Fibroblast of lung (primary cell): ENCODE measurements at places on chromosomes 2 and 18.
A peak's percentile ranks its signal among the peaks of the same experiment; 100 is the strongest.

GRCh38 chr2:21429747-21430146 is 306.0 kb downstream of the TDRD15 start:
- no peak for DNase-seq

DNA sequence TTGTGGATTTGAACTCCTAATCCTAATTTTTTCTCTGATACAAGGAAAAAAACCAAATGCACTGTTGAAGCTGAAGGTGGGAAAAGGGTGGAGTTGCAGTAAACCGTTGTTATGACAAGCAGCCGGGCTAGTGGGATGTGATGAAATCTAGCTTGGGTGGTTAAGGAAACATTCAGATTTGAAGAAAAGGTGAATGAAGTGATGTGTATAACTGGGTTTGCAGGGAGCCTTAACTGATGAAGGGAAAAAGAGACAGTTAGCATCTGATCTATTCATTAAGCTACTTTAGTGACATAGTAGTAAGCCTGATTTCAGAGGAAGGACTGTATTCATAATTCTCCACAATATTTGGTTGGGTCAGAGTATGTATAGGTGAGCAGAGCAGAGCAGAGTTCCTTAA is 3.5 kb downstream of the EML6 start:
- DNase-seq: no peak

DNA sequence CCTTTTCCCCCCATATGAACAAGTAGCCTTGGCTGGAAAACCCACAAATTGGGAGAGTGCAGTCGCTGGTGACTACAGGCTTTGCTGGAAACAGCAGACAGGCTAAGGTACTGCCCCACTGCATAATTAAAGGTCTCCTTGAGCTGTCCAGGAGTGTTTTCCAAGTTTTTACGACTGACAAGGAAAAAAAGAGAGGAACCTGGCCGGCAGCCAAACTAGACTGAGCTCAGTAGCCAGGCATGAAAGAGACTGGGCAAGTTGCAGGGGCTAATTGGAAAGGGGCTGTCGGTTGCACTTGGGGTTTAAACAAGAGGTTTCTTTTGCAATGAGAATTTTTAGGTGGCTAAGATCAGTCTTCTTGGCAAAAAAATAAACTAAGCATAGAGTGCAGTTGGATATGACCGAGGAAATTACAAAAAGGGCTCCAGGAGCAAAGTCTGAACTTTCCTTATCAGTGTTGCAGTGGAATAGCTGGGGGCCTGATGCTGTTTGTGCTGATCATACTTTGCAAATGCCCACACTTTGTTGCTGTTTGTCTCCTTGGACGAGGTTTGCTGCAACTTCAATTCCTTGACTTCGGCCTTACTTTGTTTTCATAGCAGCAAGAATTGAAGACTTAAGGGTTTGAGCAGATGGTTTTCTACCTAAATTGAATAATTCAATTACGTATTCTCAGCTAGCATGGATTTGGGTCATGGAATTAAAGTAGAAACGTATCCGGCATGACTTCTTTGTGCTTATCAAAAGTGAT is 2.1 kb downstream of the GULP1 start:
- peak; percentile 83 for DNase-seq

DNA sequence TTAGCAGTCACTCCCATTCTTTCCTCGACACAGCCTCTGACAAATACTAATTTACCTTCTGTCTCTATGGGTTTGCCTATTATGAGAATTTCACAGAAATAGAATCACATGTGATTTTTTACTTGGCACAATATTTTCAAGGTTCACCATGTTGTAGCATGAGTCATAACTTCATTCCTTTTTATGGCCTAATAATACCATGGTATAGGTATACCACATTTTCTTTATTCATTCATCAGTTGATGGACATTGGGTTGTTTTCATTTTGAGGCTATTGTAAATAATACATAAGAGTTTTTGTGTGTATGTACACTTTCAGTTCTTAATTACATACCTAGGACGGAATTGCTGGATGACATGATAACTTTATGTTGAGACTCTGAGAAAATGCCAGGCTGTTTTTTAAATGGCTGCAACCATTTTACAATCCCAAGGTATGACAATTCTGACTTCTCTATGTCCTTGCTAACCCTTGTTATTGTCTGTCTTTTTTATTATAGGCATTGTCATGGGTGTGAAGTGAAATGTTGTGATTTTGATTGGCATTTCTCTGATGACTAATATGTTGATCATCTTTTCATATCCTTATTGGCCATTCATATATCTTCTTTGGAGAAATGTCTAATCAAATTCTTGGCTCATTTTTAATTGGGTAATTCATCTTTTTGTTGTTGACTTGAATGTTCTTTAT is 87.9 kb downstream of the IRS1 start:
- no peak for DNase-seq

DNA sequence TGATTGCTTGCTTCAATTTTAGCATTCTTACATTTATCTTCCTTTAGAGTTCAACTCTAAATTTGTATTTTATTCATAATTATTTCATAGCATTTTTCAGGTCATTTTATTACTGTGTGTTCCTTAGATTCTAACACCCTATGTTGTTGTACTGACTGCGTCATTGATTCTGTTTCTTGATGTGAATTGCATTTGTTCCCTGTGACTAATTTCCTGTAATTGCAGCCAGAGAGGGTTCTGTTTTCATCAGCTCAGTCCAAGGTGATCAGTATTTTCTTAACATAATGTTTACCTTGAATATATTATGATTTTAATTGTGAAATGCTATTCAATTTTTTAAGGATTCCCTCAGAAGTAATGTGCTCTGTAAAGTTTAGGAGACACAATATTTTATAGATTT is 970.2 kb upstream of the PIK3C3 start:
- DNase-seq: peak; percentile 29

DNA sequence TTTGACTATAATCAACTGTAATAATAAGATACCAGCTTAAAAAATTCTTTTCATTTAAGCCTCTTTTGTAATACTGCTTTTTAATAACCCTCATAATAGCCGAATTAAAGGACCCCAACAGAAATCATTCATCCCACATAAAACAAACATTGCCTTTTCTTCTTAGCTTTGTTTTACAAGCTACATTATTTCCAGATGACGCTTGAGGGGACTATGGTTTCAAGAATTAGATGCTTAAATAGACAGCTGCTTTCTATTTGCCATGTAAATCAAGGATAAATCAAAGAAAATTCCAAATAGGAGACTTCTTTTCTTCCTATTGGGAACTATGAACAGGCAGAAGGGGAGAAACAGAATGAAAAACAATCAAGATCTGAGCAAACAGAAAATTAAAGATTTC is 200.7 kb upstream of the SMAD7 start:
- no peak for DNase-seq

- no peak for DNase-seq
Measured at GRCh38 chr2:11422901-11423435, 43.0 kb downstream of the E2F6 start.

DNA sequence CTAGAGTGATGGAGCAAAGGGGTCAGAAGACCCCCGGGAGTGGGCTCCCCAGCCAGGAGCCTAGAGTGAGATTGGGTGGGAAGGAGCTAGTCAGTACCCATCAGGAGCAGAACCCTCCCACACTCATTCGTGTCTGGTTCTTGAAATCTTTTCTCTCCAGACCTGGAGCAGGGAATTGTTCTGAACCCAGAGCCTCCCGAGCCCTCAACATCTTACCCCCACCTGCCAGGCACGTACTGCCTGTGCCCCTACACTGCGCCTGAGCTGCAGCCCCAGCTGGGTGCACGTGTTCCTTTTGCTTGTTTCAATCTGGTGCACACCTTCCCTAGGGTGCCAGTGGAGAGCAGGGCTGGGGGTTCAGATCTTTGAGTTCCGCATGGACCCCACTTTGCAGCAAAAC is 52.6 kb downstream of the BCL2L11 start:
- no peak for DNase-seq

DNA sequence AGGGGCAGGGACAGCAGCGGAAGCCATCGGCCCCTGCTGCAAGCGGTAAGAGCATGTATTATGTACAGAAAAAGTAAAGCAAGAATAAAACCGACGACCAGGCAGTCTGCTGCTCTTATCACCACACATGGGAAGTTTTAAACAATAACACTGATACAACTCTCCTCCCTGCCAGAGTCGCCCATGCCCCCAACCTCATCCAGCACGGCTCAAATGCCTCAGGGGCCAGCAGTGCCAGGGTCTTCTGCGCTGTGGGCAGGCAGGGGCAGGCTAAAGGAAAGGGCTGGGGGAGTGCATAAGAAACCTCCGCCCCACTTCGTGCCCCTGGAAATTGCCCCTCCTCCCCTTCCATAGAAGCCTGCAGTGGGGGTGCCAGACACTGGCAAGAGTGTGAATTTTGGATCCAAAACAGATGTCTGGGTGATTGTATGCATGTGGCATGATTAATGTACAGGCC is 10.1 kb downstream of the TEX51 start:
- DNase-seq: no peak

DNA sequence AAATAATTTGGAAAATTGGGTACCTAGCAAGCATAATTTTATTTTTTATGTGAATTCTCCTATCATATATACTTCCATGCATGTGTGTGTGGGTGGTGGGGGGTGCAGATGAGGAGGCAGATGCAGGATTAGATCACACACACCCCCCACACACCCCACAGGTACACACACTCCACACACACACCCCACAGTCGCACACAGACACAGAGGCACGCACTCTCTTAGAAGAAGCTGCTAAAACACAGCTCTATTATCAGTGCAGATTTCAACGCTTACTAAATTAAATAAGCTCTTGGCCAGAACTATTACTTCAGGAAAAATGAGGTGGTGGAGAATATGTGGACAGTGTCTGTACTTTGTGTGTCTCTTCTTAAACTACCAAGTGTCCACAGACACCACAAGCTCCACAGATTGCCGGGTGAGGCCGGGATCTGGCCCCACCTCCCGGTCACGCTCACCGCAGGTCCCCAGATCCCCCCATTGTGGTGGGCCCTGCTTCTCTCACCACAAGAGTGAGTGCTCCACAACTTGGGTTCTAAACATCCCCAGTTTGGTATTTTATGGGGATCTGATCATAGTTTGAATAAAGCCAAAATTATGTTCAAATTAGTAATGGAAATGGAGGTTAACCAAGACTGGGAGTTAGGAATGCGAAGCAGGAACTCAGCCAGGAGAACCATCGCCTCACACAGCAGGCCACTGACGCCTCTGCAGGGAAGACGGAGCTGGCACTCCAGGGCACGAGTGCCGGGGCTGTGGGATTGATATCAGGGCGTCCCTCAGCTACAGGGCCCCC is 102.1 kb downstream of the PXDN start:
- DNase-seq: peak; percentile 61

DNA sequence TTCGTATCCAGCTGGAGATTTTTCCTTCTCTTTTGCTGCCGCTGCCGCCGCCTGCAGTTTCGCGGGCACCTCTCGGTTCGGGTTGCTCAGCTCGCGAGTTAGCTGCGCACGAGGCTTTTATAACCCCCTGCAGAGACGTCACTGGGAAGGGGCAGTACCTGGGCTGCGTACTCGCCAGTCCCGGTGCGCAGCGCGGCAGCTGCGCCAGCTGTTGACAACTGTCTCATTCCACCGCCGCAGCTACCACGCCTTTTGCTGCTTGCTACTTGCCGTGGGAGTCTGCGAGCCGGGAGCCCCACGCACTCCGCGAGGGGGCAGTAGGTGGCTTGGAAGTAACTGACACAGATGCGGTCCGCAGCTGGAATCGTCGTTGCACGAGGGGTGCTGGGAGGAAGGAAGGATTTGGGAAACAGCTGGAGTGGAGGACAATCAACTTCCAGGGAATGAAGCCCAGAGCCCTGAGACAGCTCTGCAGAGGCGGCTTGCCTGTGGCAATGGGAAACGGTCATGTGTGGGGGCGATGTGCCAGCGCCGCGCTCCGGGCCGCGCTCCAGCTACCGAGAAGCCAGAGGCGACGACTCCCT is at the start of gene TACR1:
Gene TACR1 (minus strand): TSS at position 93 of the 584 bp plus-strand sequence. CDS start 586 bp downstream, outside the sequence.
- DNase-seq: peak; percentile 70

DNA sequence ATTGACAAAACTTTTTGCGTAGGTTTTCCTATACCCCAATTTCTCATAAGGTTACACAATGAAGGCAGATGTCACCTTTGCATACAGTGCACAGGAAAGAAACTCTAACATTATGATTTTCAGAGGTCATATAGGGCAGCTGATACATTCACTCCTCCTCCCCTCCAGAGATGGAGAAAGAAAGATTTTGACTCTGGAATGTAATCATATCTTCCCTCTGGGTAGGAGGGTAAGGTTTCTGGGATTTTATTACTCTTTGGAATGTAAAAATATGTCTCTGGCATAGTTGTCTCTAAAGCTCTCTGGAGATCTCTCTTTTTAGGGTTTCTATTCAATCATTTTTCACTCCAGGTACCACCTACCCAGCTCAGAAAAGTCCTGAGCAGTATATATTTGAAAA is 398.3 kb downstream of the GPD2 start:
- no peak for DNase-seq

GRCh38 chr2:232085826-232086425 is 124.4 kb downstream of the DIS3L2 start:
- peak; percentile 26 for DNase-seq

- no peak for DNase-seq
Measured at GRCh38 chr2:164252568-164253287, 368.6 kb downstream of the GRB14 start.

GRCh38 chr2:3039188-3040065 is 338.2 kb downstream of the EIPR1 start:
- DNase-seq: no peak
